ENCODE measurements at places on chromosomes 1 and 21. TPM values are rescaled to one million over a fixed set of nuclear protein-coding genes. Genes with fewer than 3 reads are reported as not detected.

Gene HTR6
- 0.44 TPM for total RNA-seq

Gene LYST
- 32.8 TPM for total RNA-seq

Gene MKNK1
- 54.9 TPM for total RNA-seq

Gene FMO2
- not detected for total RNA-seq

Gene YOD1
- total RNA-seq, result 10.0 TPM

Gene TEX38
- total RNA-seq, result not detected

Gene RSPH1
- not detected for total RNA-seq

Gene FMO4
- 2.7 TPM for total RNA-seq

Gene USP21
- total RNA-seq, result 63.6 TPM

Gene SEMA4A
- 1.2 TPM for total RNA-seq

Gene BNIPL
- total RNA-seq, result 8.3 TPM

Gene FMO3
- total RNA-seq, result not detected

Gene GBP5
- total RNA-seq, result 76.3 TPM

Gene CRNN
- total RNA-seq, result not detected

Gene TTC24
- 0.91 TPM for total RNA-seq

Gene MYCL
- 0.20 TPM for total RNA-seq

Gene PLEKHN1
- total RNA-seq, result 2.9 TPM

Gene CDC42BPA
- 0.49 TPM for total RNA-seq

Gene OTUD7B
- 17.6 TPM for total RNA-seq

Gene GTF2B
- total RNA-seq, result 43.9 TPM

Gene TBX15
- not detected for total RNA-seq

Gene FAM110D
- not detected for total RNA-seq

Gene RNU1-3
- 3,010 TPM for total RNA-seq

Gene TRABD2B
- not detected for total RNA-seq

Gene LRRIQ3
- 2.2 TPM for total RNA-seq

Gene OR2L13
- total RNA-seq, result not detected

Gene CDA
- not detected for total RNA-seq

Gene IGSF21
- not detected for total RNA-seq

Gene IGSF3
- total RNA-seq, result not detected

Gene DDI2
- total RNA-seq, result 47.6 TPM

Gene F5
- 4.9 TPM for total RNA-seq

Gene PLA2G2A
- total RNA-seq, result not detected

Gene OR2T34
- not detected for total RNA-seq

Gene SLC44A3
- total RNA-seq, result 2.3 TPM

Gene HSPA6
- total RNA-seq, result 2.4 TPM

Gene NBPF11
- total RNA-seq, result 28.1 TPM

Gene CKS1B
- 12.2 TPM for total RNA-seq

Gene LRRC8C
- total RNA-seq, result 57.1 TPM

Gene ASPM
- 0.30 TPM for total RNA-seq

Gene CD55
- total RNA-seq, result 77.3 TPM
